Mesothelial cell of epicardium (in vitro differentiated cells): ENCODE measurements at places on chromosomes 5 and 9.

DNA sequence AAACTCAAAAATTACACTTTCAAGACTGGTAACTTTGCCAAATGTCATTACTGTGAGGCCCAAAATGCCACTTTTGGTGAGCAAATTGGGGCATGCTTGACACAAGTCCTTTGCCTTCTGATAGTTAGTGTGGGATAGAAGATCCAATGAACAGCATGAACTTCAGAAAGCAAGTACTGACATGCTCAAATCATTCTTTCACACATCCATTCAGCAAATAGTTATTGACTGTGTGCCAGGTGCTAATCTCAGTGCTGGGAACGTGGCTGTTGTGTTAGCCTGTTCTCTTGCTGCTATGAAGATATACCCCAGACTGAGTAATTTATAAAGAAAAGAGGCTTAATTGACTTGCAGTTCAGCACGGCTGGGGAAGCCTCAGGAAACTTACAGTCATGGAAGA, 247.0 kb downstream of the CHSY3 start:
- DNase-seq, result no peak

DNA sequence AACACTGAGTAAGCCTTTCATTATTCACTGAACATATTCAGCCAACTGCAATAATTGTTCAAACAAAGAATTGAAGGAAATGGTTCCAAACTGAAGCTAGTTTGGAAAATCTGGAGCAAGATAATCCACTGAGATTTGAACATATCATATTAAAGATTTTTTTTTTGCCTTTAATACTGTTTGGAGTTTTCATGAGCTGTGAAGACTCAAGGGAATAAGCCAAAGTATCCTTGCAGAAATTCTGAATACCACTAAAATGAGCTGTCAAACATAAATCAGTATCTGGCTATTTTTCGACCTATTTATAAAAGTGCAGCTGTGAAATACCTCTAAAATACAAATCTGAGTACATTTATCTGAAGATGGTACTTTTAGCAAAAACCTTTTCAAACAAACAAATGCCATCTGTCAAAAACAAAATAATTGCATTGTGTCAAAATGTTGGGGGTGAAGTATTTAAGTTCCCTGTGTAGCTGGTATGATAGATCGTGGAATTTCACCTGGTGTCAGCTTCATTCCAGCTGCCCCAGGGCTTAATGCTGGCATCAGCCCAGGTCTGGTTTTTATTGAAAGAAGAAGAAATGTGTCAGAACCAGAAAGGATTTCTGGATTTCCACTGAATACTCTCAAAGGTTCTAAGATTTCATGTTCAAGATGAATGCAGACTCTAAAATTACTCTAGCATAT, 149.0 kb upstream of the GRAMD2B start:
- DNase-seq, result no peak

GRCh38 chr9:130118841-130119518, 53.2 kb upstream of the NCS1 start:
- no peak for DNase-seq

GRCh38 chr9:134892221-134892620, 11.6 kb downstream of the FCN2 start:
- peak; percentile 14 for DNase-seq

- DNase-seq, result no peak
Measured at GRCh38 chr5:133861161-133861737, 107.2 kb downstream of the C5orf15 start.

GRCh38 chr5:145811834-145812625, 23.1 kb downstream of the PRELID2 start:
- no peak for DNase-seq

DNA sequence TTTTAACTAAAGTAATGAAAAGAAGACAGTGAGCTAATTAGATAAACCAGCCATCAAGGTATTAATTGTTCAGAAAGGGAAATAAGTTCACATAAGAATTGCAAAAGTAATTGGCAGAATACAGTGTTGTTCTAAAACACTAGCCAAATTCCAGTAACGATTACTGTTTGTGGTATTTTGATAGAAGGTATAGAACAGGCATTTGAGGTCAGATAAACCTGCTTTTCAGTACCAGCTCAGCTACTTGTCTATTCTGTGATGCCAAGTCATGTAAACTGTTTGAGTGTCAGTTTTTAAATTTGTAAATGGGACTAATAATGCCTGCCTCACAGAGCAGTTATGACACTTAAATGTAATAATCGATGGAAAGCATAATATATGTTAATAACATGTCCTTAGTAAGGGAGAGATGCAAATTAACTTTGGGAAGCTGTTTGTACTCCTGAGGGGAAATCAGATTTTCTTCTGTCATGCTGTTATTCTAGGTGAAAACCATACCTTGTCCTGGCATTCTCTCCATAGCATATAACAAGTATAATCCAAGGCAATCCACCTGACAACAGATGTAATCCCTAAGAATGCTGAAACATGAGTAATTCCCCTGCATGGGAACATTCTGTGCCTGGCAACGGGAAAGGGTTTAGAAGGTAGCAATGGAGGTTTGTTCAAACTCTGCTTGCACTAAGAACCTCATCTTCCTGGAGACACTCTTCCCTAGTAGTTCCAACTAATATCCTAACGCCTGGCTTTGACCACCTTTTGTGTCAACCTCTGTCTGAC, 509.5 kb upstream of the PAPPA start:
- DNase-seq, result no peak
